Right hindlimb (tissue), 1 donor: ENCODE measurements at places on chromosomes 2 and 18.
A peak's percentile ranks its signal among the peaks of the same experiment; 100 is the strongest.

GRCh38 chr18:51721388-51721787 lies 523.9 kb upstream of the MEX3C start:
- no peak for DNase-seq

GRCh38 chr2:174083843-174084458 lies 118.8 kb upstream of the SP3 start:
- no peak for DNase-seq

DNA sequence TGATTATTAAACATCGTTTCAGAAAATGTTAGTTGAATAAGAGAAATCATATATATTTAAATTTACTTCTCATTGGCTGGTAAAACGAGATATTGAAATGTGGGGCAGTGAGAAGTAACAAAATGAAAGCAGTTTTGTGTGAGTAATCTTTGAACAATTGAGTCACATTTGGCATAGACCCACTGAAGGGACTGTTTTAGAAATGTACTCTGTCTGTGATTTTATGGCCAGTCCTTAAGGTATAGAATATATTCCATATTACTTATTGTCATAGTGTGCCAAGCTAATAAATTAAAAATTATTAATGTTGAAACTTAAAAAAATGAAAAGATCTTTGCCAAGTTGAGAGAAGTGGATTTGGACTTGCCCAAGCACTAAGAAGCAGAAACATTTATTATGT lies 222.4 kb upstream of the COL3A1 start:
- DNase-seq = no peak

- no peak for DNase-seq
Observed at GRCh38 chr2:151872463-151872862, 44.2 kb upstream of the ARL5A start.

- DNase-seq = no peak
Observed at GRCh38 chr2:15325296-15325695, 235.8 kb downstream of the NBAS start.

DNA sequence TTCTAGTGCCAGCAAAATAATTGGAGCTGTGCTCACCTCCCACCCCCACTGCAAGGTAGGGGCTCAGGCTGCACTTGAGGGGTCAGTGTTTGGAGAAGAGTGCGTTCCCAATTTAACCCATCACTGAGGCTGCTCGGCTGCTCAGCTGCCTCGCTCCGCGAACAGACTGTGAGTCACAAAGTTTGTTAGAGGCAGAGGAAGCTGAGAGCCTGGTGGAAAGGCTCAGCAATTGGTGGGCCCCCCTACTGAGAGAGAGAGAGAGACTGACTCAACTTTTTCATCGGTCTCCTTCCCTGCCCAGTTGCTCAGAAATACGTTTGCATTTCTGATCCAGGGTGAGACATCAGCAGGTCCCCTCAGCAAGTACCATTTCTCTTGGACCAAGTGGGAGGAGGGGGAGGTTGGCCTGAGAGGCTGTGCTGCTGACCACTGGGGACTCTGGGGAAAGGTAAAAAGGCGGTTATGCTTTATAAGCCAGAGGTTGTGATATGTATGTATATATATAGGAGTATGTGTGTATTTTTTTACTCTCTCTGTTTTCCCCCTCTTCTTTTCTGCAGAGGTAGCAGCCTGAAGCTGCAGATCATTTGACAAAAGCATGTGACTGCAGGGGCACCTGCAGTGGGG lies 1.5 kb downstream of the EFR3B start:
- DNase-seq = peak; percentile 24

GRCh38 chr2:159090514-159091201 lies 122.2 kb downstream of the TANC1 start:
- no peak for DNase-seq
